ENCODE measurements at places on chromosomes 7 and 10.

- DNase-seq, result no peak
Observed at GRCh38 chr10:62399211-62399610, 25.0 kb downstream of the ZNF365 start.

DNA sequence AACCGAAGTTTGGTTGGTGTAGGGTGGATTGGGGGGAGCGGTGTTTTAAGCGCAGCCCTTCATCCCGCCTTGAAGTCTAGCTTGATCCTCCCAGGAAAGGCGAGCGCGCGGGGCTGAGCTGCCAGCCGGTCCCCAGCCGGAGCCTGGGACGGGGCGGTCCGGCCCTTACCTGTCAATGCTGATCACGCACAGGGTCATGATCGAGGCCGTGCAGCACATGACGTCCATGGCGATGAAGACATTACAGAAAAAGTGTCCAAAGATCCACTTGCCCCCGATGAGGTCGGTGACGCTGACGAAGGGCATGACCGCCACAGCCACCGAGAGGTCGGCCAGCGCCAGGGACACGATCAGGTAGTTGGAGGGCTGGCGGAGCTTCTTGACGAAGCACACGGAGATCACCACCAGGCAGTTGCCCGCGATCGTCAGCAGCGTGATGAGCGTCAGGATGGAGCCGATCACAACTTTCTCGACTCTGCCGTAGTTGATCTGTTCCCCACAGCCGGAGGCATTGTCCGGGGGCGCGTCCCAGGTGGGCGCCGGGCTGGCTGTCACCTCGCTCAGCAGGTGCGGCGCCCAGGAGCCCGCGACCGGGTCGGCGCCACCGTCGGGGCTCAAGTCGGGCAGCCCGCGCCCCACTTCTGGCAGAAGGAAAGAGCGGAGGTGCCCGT, 740 bp downstream of the HTR7 start:
- no peak for DNase-seq

DNA sequence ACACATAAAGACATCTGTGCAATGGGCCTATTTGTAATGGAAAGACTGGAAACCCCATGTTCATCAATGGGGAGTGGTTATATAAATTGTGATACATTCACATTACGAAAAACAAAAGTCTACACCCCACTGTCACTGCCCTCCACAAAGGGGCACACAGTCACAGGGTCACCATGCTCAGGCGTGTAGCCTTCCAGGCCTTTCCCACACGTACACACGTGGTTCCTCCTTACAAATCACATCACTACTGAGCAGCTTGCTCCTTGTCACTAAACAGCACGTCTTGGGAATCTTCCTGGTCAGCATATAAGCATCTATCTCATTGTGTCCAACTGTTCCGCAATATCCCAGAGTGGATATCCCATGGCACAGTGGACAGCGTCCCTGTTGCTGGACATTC, 163.1 kb downstream of the SLIT1 start:
- DNase-seq, result no peak

DNA sequence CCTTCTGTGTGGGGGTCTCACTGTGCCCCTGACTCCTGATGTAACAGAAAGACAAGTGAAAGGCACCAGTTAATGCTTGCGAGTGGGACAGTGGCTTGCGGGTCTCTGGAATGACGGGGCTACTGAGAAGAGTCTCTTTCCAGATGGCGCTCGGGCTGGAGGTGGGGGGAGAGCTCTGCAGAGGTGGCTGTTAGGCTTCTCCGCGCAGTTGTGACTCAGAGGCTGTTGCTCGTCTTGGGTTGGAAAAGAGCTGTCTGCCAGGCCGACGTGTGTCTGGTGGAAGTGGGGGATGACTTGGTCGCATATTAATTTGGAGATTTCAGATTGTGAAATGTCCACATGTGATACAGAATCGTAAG, 27.9 kb upstream of the SH2B2 start:
- DNase-seq, result no peak

GRCh38 chr7:26166684-26167266, 14.8 kb downstream of the NFE2L3 start:
- DNase-seq, result no peak

DNA sequence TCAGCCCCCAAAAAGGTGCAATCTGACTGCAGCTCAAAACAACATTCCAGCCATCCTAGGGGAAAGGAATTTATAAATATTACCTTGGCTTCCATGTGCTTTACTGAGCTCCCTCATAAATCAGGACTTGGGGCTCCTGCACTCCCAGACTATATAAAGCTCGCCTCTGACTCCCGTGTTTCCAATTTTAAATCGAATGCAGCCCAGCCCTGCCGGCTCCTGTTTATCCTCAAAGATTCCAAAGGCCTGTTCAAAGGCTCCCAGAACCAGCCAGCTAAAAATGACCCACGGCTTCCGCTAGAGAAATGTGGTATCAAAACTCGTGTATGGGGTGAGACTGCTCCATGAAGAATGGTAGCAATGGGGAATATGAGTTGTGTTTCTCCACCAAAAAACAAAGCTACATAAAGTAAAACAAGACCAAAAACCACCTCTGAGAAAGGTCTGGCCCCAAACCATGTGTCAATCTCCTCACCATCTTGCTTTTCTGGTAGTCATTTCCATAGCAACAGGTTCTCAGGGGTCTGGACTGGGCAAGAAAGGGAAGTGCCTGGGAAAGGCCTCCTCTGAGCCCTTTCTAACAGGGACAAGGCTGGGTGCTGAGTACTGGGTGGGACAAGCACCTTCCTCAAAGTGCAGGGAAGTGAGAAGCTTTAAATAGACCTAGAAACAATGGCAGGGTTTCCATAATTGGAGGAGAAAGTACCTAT, 5.1 kb downstream of the CALML3 start:
- DNase-seq, result no peak

DNA sequence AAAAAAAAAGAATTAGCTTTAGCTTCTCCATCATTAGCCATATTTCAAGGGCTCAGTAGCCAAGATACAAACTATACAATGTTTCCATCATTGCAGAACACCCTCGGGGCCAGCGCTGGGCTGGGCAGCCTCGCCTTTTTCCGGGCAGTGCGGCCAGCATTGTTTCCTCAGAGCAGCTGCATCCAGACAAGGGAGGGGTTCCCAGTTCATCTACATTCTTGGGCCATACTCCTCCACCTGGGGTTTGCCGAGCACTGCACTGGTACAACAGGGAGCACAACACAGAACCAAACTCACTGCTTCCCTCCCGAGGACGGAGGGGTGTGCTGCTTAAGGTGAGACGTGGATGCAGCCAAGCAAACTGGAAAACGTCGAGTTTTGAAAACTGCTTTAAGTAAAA, 2.4 kb upstream of the PKD1L1 start:
- DNase-seq, result no peak

- DNase-seq, result no peak
Observed at GRCh38 chr7:47535035-47535703, 46.7 kb downstream of the TNS3 start.

- no peak for DNase-seq
Observed at GRCh38 chr7:140607441-140607989, 33.1 kb downstream of the DENND2A start.

DNA sequence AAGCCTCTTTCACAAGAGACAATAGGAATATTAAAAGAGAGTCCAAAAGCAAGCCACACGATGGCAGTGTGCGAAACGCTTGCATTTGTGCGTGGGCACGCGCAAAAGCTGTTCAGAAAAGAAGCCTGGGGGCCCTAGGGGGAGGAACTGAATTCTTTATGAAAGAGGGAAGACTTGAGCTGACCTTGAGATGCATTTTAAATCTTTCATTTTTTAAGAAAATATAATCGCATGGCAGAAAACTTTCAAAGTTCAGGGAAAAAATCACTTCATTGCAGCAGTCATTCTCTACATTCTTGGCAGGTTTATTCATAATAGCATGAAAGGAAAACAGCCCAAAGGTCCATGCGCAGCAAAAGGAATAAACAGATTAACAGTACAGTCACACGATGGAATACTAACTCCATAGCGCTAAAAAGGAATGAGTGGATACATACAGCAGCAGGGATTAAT, 206.5 kb upstream of the PRKCQ start:
- DNase-seq, result no peak

DNA sequence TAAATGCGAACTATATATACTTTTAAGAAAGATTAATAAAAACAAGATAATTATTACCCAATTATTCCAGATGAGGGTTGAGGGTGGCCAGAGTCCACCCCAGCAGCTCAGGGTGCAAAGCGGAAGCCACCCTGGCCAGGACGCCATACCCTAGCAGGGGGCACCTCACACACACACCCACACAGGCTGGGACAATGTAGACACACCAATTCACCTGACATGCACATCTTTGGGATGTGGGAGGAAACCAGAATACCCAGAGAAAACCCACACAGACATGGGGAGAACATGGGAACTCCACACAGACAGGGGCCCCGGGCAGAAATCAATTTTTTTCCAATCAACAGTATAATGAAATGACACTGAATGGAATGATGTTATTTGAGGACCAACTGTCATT, 86.0 kb downstream of the RTKN2 start:
- DNase-seq, result no peak

- no peak for DNase-seq
Observed at GRCh38 chr10:11782793-11783557, 40.2 kb upstream of the PROSER2 start.

GRCh38 chr10:44010873-44011602, 362.4 kb upstream of the ZNF32 start:
- no peak for DNase-seq

DNA sequence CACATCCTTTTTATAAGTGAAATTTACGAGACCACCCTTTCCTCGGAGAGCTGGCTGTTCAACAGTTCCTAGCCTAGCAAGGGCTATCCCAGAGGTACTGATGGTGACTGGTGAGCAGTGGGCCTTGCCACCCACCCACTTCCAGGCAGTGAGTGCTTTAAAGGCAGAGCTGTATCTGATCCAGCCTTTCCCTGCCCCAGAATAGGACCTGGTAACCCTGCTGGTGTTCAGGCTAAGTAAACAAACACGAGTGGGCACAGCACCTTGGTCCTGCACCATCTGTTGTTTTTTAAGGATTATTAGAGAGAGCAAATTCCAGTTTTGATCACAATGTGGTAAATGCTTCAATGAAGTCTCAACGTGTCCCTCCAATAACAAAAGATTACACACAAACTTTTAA, 75.7 kb downstream of the COBL start:
- DNase-seq, result no peak

DNA sequence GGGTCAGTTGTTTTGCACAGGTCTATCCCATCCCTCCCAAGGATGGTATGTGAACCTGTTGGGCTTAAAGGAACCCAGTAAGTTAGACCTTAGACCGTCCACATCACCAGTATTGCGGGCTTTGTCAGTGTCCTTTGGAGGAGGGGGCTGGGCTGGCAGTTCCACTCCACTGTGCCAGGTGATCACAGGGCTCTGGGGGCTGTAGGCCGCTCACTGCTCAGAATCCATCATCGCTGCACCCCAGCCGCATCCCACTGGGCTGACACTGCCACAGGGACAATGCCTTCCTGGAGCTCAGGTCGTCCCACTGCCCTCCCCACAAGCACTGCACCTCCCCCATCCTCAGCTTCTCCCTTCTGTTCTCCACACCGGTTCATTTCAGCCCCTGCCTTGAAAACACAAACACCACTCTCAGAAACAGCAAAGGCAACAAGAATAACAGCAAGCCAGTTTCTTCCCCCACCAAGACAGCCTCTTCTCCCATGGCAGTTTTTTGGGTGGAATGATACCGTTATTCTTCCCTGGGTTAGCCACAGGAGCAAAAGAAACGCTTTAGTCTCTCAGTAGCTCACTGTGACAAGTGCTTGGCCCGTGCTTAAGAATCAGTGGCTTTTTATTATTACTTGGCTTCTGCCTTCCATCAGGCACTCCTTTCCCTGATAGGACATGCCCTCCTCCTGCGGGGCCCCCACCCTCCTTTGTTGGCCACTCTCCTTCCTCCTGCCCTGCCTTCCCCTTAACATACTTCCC, 111.2 kb downstream of the GRK5 start:
- no peak for DNase-seq

GRCh38 chr10:17387861-17388503, 66.4 kb downstream of the ST8SIA6 start:
- no peak for DNase-seq

- DNase-seq, result no peak
Observed at GRCh38 chr10:7365027-7365745, 45.6 kb downstream of the SFMBT2 start.

DNA sequence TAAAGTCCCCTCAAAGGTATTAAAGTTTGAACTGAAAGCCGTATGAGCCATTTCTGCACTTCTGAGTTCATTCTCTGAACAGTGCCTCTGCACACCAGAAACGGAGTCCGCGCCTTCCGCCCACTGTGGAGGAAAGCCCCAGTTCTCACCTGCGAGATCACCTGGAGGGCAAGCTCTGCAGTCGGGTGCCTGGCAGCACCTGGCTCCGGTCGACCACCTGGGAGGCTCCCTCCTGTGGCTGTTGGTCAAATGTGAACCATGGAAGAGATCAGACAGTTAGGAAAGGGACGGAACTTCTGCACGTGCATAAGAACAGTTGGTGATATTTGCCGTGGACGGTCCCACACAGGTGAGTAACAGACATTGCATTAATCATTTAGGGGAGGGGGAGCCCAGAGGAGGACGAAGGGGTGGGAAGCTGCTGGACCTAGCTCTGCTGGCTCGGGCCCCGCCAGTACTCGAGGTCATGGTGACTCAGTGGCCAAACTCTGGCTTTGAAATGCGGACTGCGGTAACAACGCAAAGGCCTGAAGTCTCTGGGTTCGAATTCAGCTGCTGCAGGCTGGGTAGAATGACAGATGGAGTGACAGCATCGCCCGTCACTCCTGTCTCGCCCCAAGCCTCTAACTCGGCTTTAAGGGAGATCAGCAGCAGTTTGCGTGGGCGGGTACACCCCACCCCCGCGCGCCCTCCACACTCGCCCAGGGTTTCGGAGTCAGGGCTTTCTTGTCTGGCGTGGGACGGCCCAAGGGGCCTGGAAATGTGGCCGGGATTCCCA, 1.7 kb upstream of the DPYSL4 start:
- DNase-seq, result no peak

DNA sequence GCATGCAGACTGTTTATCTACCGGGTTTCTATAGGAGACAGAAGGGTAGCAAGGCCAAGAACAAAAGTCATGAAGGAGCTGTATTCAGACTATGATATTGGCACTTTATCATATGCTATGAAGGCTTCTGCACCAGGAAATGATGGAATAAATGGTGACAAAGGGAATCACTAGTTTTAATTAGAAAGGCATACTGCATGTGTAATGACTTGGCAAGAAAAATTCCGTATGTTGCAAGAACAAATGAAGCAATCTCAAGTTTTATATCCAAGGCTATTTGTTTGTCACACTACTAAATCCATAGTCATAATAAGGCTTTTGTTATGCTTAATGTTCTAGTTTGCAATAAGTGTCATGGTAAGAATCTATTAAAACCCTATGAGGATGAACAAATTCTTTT, 230.9 kb downstream of the ZEB1 start:
- no peak for DNase-seq

- no peak for DNase-seq
Observed at GRCh38 chr7:17985473-17986239, 42.0 kb downstream of the PRPS1L1 start.

GRCh38 chr10:51028420-51028819, 45.9 kb upstream of the PRKG1 start:
- DNase-seq, result no peak

DNA sequence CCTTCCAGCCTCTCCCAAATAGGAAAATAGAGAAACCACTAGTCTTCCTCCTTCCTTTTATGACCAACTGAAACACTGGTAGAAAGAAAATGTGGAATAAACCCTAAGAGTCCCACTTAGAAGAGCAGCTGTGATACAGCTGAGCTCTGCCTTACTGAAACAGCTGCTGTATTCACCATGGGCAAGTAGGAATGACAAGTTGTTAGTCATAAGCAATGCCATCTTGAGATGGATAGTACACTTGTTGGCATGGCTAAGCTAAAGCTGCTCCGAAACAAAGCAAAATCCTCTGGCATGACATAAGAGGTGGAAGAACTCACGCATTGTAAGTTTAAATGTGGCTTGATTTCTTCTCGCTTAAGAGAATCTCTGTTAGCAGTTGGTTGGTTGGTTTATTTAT, 48.3 kb upstream of the TMEM236 start:
- DNase-seq, result no peak

Data from stimulated activated CD4-positive, alpha-beta T cell treated with anti-CD3 and anti-CD28 coated beads, Interleukin-4, amount 100 ng/mL, for 24 hours (primary cell).